CD4-positive, alpha-beta T cell (primary cell): ENCODE measurements at places on chromosomes 3 and 15. TPM values are rescaled to one million over a fixed set of nuclear protein-coding genes. Genes with fewer than 3 reads are reported as not detected.
A peak's percentile ranks its signal among the peaks of the same experiment; 100 is the strongest.

DNA sequence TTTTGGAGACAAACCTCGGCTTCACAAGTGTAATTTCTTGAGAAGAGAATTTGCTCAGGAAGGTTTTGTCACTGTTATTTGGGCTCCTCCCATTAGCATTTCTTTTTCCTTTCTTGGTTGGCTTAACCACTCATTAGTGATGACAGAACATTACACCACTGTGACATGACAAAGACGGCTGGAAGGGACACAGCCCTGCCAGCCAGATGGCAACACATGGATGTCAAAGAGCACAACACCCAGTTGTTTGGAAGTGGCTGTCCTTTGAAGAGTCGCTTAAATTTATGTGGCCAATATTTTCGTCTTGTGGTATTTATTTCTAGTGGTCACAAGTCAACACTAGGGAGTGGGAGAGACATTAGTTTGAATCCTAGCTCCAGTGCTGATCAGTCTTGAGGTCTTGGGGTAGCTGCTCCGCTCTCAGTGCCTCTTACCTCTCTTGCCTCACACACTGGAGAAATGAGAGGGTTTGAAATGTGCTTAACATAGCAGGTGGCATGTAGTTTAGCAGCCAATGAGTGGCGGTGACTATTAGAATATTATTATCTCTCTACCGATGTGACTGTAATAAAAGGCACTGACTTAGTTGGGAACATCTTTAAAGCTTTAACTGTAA lies 92.8 kb downstream of the FRMD4B start:
- DNase-seq, result no peak

KLF15 gene
- 0.30 TPM for total RNA-seq

GRCh38 chr3:157602424-157602823 lies 99.2 kb upstream of the VEPH1 start:
- DNase-seq, result no peak

- DNase-seq, result no peak
Observed at GRCh38 chr15:92524161-92524560, 130.5 kb downstream of the ST8SIA2 start.

- DNase-seq, result peak; percentile 69
Observed at GRCh38 chr15:84633311-84634227, 20.5 kb downstream of the WDR73 start.

DNA sequence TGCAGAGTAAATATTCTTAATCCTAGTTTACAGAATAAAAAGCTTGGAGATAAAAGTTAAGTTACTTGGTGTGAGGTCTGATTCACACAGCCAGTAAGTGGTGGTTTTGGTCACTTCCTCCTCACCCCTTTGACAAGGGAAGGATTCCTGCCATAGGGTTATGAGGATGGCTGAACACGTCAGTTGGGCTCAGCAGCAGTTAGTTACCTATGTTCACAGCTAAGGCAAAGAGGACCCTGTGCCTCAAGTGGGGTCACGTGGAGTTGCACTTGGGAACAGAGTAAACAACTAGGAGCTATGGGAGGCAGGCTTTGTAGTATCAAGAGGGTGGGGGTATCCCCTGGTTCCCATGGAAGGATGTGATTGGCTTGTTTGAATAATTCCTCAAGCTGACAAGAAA lies 232.2 kb downstream of the UBE2E2 start:
- DNase-seq, result no peak

- DNase-seq, result no peak
Observed at GRCh38 chr3:157107644-157108133, 52.3 kb downstream of the CCNL1 start.

PLAAT1 gene
- total RNA-seq, result not detected

- no peak for DNase-seq
Observed at GRCh38 chr3:132222868-132223538, 94.2 kb upstream of the ACP3 start.

MGLL gene
- total RNA-seq, result 0.28 TPM

TUSC7 gene
- total RNA-seq, result not detected

- DNase-seq, result no peak
Observed at GRCh38 chr3:156782921-156783320, 43.2 kb upstream of the LEKR1 start.

GRCh38 chr15:93180656-93181055 lies 91.6 kb upstream of the RGMA start:
- no peak for DNase-seq

GRCh38 chr3:190588570-190588969 lies 74.7 kb downstream of the IL1RAP start:
- DNase-seq, result no peak

DNA sequence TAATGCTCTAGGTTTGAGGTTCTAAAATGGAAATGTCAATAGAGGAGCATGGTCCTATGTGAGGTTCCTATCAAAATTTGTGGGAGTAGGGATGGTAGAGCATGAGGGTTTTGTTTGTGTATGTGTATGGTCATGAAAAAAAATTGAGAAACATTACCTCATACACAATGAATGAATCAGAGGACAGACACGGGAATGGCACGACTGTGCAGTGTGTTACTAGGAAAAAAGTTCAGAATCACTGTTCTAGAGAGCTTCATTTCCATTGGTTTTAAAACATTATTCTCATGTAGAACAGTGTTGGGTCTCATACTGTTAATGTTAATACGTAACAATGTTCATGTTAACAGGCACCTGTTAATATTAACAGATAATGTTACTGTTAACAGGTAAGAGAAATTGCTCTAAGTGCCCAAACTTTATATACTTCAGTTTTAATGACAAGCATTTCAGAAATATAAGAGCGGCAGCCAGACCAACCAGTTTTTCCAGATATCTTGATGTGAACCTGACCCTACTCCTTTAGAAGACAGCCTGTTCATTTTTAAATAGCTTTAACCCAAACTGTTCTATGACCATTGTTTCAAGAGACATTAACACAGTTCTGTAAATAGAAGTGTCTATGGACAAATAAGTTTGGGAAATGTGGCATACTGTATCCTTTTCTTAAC lies 48.0 kb downstream of the SLC15A2 start:
- DNase-seq, result no peak

GRCh38 chr3:49638445-49638844 lies 35.7 kb upstream of the APEH start:
- DNase-seq, result no peak

DNA sequence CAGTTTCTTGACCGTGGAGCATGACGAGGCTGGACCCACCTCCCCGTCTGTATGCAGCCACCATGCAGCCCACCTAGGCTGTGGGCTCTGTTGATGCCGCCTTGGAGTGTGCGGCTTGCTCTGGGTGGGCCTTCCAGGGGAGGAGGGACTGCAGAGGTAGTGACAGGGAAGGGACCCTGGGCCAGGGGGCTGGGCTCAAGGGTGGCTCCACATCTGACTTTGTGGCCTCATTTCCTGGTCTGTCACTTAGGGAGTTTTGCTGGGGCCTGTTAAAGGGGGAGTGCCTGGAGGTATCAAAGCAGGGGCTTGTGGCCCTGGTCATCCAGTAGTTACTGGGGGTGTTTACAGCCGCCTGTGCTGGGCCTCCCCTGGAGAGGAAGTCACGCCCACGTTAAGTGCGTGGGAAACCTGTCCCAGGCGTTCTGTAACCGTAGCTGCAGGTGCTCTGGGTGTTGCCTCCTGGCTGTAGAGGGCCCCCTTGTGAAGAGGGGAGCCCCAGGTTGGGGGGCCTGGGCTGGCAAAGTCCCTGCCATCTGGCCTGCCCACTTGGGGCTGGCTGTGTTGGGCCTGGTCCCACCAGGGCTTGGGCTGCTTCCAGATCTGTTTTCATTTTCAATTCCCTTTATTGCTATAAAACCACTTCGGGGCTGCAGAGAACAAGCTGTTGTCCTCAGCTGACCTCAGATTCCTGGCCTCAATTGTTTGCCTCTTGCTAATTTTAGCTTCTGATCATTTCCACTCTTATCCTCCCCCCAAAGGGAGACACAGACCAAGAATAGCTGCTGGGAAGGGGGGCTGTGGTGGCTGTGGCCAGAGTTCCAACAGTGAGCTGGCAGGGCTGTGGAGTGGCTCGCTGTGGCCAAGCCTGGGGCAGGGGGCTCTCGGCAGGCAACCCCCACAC lies 26.5 kb downstream of the KLF13 start:
- no peak for DNase-seq

DNA sequence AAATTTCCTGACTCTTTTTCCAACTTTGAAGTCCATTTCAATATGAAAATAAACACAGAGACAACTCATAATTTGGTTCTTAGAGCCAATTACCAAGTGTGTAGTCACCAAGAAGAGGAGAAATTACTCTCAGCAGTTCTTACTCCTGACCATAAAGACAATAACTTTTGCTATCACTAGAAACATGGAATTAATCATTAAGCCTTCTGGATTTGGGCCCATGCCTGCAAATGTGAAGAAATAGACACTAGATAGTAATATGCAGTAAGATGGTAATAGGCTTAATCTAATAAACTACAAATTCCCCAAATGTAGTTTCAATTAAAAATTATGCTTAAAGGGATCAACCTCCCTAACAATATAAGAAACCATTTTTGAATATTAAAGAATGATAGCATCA lies 185.1 kb upstream of the AGTR1 start:
- DNase-seq, result no peak

GRCh38 chr15:80343554-80343992 lies 60.6 kb upstream of the ARNT2 start:
- DNase-seq, result no peak

PLA2G4D gene
- total RNA-seq, result not detected

DNA sequence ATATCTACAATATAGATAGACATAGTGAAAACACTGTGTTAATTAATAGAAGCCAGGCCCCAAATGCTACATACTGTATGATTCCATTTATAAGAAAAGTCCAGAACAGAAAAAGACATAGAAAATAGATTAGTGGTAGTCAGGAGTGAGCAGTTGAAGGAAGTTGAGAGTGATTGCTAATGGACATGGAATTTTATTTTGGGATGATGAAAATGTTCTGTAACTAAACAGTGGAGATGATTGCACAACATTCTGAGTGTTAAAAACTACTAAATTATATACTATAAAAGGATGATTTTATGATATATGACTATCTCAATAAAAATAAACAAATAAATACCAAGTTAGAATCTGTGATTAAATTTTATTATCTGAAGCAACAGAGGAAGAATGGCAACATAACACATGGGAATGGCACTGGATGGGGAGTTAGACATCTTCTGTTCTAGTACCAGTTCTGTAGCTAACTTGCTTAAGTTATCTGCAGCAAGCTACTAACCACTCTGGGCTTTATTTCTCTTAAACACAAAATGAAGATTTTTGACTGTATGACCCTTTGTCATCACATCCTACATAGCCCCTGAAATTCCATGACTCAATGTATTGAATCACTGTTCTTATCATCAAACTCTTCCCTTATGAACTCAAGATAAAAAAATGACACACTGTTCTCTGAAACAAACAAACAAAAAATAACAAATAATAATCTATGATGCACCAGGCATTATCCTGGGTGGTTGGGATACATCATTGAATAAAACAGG lies 612.7 kb downstream of the TBL1XR1 start:
- no peak for DNase-seq

DNA sequence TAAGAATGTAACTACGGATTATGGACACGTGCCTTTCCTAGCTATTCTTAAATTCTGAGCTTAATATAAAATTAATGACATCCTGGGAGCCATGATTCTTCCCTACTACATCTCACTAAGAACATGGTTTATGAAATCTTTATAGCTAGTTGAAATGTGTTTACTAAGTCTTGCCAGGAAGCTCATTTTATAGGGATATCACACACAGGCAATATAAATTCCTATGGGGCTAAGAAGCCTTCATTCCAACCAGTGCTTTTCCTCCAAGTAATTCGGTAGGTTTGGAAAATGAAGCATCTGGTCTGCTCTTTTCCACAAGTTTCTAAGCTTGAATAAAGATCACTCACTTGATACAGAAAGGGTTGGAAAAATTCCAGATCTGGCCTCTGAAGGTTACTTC lies 802.6 kb downstream of the FHIT start:
- DNase-seq, result no peak

TGM5 gene
- total RNA-seq, result not detected

CLDN18 gene
- not detected for total RNA-seq

TMEM207 gene
- total RNA-seq, result not detected

DNA sequence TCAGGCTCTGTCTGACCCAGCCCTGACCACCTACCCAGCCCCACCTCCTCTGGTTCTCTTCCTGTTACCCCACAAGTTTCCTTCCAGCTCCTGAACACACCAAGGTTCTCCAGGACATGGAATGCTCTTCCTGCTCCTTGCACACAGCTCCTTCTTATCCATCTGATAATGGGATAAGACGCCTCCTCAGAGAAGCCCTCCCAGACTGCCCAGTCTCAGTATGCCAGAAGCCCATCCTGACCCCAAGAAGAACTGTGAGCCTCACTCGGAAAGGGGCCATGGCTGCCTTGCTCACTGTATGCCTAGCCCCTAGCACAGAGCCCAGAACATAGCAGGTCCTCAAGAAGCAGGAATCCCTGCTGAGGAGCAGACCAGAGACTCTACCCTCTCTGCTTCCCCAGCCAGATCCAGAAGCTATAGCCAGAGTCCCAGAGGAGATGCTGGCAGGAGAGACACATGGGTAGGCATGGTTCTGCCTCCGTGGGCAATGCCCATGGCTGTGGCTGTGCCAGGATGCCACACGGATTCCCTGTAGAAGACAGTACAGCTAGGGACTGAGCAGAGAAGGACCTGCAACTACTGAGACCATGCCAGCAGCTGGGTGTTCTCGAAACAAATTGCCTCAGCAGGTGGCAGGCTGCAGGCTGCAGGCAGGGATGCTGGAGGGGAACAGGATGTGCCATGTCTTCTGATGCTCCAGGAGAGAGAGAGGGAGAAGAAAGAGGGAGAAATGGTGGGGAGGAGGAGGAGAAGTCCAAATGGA lies 74.0 kb upstream of the LINGO1 start:
- DNase-seq, result no peak

DNA sequence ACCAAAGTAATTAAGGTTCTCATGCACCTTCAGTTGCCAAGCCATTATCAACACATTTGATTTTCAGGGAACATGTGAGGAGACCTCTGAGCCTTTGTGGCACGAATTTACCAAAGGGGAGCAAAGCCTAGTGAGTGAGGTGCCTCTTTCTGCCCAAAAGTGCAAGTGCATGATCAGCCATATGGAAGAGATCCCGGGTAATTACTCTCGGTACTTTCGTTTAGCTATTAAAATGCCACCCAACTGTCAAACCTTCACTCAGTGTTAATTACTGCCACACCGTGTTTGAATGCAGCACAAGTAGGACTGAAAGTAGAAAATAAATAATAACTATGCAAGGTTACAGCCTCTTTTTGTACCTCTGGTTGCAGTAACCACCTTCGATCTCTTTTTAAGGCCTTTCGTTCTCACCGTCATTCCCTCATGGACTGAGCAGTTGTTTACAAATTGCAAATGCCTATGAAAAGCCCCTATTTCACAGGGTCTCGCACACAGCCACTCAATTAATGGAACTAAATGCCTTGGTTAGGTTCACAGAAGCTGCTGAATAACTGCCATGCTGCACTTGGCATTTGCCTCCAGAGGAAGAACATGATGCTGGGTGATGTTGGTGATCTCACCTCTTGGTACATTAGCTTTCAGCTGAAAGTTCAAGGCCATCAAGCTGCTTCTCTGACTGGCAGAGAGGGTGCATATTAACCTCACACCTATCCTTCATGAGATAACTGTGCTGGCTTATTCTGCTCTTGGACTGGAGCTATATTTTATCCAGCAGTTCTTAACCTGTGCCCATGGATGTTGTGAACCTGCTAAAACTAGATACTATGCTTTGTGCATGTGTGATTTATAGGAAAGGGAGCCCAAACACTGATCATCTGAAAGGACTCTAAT lies 69.9 kb downstream of the TNIK start:
- no peak for DNase-seq

CAMP gene
- total RNA-seq, result not detected
